ENCODE measurements at places on chromosomes 5 and 9. TPM values are rescaled to one million over a fixed set of nuclear protein-coding genes. Genes with fewer than 3 reads are reported as not detected.

Gene DAPK1
- 173 TPM for polyA plus RNA-seq

- no peak for DNase-seq
These were observed 601 bp upstream of the FAF2 start for GRCh38 chr5:176447591-176447977.

DNA sequence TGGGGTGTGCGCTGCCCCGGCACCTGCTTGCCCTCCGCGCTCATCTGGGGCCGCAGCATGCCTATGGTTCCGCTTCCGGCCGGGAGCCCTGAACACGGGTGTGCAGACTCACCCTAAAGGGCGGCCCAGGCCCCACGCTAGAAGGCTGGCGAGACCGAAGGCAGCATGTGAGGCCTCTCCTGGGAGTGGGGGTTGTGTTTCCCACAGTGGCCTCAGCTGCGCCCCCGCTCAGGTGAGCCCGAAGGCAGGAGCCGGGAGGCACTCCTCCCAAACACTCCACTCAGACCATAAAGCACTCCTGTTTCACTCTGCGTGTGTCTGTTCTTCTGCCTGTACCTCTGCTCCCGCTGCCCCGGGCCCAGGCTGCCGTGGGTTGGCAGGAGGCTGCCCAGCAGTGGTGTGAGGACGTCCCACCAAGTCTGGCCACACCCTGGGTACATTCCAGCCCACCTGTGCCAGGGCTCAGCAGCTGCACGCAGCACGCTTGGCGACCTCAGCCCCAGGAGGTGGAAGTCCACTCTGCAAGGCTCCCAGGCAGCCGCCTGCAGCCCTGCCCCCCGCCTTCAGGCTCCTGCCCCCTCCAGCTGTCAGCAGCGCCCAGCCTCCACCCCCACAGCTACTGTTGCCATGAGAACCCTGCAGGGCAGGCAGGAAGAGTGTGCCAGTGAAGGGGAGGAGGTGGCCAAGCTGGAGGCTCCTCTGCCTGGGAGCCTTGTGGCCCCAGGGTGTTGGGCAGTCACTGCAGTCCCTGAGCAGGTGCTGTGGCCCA lies 1.2 kb upstream of the AJM1 start:
- DNase-seq: no peak

DNA sequence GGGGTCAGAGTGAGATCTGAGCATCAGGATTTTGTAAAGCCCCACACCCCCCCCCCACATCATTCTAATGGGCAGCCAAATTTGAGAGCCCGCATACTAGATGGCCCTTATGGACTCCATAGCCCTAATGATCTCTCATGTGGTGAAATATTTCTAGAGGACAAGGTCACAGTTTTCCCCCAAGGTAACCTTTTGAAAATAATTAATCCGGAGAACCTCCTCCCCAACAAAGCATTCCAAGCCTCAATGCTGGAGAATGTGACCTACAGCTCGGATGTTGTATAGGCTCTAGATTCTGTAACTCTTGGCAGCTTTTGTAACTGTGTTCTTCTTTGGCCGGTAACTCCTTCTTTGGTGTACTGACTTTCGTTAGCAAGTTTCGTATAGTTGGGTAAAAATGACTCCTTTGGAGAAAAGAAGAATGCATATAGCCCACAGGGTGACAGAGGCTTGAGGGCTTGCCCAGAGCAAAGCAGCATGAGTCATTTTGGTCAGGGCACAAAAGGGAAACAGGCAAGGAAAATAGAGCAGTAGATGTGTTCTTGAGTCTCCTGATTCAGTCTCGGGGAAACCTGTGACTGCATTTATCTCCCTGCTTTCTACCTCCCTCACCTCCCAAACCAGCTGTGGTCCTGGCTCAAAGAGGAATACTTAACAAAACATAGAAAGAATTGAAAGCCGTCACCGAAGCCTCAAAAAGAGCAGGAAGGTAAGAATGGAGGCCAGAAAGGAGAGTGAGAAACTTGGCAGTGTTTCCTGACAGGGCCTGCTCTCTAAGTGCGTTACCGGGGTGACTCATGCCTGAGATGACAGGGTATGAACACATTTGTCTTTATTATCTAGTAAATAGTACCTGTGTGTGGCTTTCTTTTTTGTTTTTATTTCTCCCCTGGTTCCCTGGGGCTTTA lies 6.6 kb upstream of the XPA start:
- DNase-seq: no peak

DNA sequence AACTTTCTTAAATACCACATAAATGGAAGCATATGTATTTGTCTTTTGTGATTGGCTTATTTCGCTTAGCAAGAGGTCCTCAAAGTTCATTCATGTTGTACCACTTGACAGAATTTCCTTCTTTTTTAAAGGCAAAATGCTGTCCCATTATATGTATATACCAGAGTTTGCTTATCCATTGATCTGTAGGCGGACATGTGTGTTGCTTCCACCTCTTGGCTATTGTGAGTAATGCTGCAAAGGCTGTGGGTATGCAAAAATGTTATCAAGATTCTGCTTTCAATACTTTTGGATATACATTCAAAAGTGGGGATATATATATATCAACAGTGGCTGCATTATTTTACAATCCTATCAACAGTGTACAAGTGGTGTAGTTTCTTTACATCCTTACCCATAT lies 271.0 kb downstream of the PRR16 start:
- DNase-seq: no peak

GRCh38 chr5:180801596-180802324 lies 846 bp downstream of the MGAT1 start:
- DNase-seq: no peak

DNA sequence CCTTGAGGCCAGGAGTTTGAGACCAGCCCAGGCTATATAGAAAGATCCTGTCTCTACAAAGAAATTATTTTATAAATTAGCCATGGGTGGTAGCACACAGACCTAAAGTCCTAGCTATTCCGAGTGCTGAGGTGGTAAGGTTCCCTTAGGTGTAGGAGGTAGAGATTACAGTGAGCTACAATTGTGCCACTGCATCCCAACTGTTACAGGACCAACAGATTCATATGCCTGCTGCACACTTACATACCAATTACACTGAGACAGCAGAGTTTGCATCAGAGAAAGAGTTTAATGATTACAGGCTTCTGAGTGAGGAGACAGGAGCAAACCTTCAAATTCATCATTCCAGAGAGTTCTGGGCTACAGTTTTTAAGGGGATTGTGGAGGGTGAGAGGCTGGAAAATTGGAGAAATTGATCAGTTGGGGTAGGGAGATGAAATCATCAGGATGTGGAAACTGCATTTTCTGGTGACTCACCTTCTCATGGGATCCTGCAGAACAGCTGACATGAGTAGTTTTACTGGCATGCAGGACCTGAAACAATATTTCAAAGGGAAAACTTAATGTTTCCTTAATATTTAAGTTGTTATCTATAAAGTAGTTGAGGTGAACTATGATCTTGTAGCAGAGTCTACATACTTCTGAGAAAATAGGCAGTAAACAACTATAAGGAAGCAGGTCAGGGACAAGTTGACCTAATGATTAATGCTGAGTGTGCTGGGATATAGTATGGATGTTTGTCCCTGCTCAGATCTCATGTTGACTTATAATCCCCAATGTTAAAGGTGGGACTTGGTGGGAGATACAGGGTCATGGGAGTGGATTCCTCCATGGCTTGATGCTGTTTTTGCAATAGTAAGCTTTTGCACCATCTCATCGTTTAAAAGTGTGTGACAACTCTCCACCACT lies 54.7 kb downstream of the ANXA2R start:
- no peak for DNase-seq

Gene EPB41L4B
- 15.5 TPM for polyA plus RNA-seq

GRCh38 chr9:101325053-101325452 lies 59.8 kb downstream of the BAAT start:
- no peak for DNase-seq

DNA sequence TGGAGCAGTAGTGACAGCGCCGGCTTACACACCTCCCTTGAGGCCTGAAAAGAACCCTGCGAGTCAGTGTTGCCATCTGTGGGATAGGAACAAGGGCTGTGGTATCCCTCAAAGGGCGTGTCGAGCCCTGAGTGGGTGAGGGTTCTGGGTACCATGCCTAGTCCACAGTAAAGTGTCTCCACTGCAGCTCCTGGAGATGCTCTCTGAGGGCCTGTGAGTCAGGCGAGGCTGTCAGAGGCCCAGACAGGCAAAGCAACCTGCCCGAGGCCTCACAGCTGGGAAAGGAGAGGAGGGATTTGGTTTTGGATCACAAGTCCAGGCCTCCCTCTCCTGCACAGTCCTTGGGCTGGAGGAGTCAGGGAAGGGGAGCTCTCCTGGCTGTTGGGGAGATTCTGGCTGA lies 6.1 kb downstream of the PRRX2 start:
- no peak for DNase-seq

Gene RMRP
- not detected for polyA plus RNA-seq

GRCh38 chr5:14476786-14477435 lies 104.7 kb upstream of the OTULINL start:
- DNase-seq: no peak

DNA sequence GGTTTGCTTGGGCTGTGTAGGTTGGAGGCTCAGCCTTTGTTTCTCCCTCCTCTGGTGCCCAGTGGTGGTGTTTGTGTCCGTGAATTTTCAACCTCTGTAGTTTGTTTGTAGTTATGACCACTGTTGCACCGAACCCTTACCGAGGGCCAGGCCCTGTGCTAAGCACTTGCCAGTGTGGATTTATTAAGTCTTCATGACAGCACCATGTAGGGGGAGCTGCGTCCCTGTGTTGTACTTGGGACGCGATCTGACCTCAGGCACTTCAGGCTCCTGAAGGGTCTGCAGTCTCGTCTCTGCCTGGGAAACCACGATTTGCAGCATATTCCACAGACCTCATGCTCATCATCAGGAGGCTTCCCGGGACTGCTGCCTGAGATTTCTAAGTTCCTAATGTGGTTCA lies 12.8 kb downstream of the TENT4A start:
- no peak for DNase-seq

GRCh38 chr5:134000091-134000511 lies 4.7 kb downstream of the VDAC1 start:
- no peak for DNase-seq

DNA sequence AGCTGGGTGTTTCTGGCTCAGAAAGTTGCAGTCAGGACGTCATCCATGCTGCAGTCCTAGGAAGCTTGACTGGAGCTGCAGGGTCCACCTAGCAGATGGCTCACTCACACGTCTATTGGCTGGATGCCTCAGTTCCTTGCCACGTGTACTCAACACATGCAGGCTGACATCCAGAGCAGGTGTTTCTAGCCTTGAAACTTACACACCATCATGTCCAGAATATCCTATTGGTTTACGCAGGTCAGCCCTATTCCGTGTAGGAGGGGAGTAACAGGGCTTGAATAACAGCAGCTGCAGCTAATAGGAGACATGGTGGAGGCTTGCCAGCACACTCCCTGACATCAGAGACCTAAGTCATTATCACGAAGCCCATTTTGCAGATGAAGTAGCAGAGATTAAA lies 473.5 kb downstream of the ACTL7B start:
- no peak for DNase-seq

Gene ZCCHC7
- 18.2 TPM for polyA plus RNA-seq

Gene RETREG1
- polyA plus RNA-seq: 3.0 TPM

- DNase-seq: no peak
These were observed 208.6 kb downstream of the EPB41L4A start for GRCh38 chr5:112210430-112211005.

- DNase-seq: peak; percentile 73
These were observed 293.9 kb downstream of the ZSWIM6 start for GRCh38 chr5:61625681-61626621.

- DNase-seq: no peak
These were observed 1.6 kb downstream of the CARD19 start for GRCh38 chr9:93097511-93098201.

GRCh38 chr5:136076881-136077445 lies 48.2 kb downstream of the TGFBI start:
- DNase-seq: no peak

DNA sequence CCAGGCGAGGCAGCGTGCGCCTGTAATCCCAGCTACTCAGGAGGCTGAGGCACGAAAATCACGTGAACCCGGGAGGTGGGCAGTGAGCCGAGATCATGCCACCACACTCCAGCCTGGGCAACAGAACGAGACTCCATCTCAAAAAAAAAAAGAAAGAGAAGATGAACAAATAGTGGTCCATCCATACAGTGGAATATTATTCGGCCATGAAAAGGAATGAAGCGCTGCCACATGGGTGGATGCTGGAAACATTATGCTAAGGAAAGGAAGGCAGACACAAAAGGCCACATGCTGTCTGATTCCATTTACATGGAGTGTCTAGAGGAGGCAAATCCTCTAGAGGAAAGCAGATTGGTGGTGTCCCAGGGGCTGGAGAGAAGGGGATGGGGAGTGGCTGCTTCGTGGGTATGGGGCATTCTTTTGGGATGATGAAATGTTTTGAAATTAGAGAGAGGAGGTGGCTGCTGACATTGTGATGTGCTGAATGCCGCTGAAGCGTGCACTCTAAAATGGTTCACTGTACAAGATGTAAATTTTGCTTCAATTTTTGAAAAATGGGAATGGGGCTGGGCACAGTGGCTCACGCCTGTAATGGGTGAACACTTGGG lies 17.0 kb downstream of the PLPP7 start:
- no peak for DNase-seq

DNA sequence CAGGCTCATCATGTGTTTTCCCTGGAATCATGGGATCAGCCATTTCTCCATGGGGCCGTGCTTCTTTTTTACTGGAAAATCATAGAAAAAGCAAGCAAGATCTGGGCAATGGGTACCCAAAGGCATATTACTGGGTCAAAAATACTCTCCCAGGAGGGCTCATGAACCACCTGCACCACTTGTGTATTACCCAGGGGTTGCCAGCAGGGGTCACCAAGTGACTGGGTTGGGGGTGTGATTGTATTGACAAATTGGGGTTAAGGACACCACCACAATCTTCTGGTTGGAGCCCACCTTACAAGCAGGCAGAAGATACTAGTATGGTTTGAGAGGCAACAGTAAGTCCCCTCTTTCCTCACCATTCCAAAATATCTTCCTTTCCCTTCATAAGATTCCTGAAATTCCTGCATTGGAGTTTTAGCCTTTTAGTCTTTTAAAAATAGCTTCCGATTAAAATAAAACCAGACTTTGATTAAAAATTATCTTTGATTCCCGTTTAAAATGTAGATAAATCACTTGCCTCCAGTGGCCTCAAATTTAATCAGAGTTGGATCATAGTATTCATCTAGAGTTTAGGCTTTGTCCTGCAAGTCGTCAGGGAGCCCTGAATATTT lies 603.3 kb downstream of the KIF4B start:
- DNase-seq: no peak

DNA sequence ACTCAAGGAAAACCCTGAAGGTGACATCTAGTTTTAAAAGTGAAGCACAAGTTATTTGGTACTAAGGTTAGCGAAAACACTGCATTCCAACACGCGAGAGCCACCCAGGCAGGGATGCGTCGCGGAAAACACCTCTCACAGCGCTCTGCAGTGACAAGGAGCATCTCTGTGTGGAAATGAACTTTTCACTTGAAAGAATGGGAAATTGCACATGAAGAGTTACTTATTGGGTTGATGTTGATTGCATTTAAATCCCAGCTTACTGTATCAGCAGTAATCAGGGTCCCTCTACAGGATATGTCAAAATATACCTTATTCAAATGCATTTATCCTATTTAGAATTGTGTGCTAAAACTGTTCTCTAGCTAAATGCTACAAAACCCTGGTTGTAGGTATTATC lies 144.4 kb downstream of the BNC2 start:
- peak; percentile 45 for DNase-seq

- DNase-seq: no peak
These were observed 134.1 kb downstream of the RGS3 start for GRCh38 chr9:113597390-113598241.

Gene XPA
- polyA plus RNA-seq: 37.3 TPM

- DNase-seq: no peak
These were observed 92.9 kb downstream of the PDZD2 start for GRCh38 chr5:31731710-31732301.
